ENCODE measurements at places on chromosomes 6 and 20.

GRCh38 chr6:36984581-36985416, 1.2 kb downstream of the MTCH1 start:
- peak; percentile 59 for DNase-seq

DNA sequence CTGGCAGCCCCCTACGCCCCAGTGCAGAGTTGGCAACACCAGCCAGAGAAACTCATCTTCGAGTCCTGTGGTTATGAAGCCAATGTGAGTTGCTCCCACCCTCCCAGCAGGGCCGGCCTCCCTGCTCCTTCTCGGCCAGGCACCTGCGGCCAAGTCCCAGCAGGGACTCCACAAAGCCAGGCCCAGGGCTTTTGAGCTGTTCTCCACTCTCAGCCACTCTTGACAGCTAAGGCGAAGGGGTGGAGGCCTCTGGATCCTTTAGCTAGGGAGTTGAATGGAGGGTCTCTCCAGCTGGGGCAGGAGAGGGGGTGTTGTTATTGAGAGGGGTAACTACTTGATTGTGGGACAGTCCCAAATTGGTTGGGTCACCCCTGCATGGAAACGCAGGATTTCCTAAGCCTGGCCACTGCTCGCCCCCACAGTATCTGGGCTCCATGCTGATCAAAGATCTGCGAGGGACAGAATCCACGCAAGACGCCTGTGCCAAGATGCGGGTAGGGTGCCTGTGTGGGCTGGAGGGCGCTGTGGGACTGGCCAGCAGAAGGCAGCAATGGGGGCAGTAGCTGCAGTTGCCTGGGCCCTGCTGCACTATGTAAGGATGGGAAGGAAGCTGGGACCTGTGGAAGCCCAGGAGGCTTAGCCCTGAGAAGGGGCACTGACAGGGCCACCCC, 58.3 kb downstream of the TCP11 start:
- DNase-seq, result no peak

DNA sequence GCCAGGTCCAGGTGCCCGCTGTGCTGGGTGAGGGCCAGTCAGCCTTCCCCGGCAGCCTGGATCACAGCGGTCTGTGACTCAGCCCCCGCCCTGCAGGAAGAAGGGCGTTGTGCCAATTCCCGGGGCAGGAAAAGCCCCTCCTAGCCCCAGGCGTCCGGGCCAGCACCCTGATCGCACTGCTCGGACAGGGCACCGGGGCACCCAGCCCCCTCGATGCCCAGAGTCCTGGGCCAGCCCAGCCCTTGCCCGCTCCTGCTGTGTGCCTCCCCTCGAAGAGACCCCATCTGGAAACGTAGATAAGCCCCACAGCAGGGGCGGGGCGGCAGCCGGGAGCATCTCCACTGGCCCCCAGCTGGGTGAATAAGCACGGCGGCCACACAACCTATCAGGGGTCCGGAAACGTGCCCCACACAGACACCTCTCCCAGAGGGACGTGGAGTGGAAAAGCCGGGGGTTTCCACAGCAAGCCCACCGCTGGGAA, 9.9 kb downstream of the LAMA5 start:
- DNase-seq, result no peak

- no peak for DNase-seq
Measured at GRCh38 chr6:7169296-7169721, 61.5 kb downstream of the RREB1 start.

GRCh38 chr20:19492116-19492515, 265.9 kb upstream of the RIN2 start:
- no peak for DNase-seq
